Type B pancreatic cell (in vitro differentiated cells): ENCODE measurements at places on chromosomes 11 and 22.
A peak's percentile ranks its signal among the peaks of the same experiment; 100 is the strongest.

DNA sequence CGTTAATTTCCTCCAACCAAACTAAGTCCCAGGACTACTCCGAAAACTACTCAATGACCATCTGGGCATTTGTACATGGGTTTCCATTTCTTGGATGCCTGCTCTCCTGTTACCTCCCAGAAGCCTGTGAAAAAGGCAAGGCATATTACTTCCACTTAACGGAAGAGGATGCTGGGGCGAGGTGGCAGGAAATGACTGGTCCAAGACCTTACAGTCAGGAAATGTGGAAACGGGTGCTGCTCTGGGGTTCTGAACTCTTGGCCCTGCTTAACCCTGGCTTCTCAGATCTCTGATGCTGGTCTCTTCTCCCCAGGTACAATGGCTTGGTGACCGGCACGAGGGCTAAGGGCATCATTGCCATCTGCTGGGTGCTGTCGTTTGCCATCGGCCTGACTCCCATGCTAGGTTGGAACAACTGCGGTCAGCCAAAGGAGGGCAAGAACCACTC lies 12.9 kb downstream of the ADORA2A start:
- DNase-seq, result no peak

DNA sequence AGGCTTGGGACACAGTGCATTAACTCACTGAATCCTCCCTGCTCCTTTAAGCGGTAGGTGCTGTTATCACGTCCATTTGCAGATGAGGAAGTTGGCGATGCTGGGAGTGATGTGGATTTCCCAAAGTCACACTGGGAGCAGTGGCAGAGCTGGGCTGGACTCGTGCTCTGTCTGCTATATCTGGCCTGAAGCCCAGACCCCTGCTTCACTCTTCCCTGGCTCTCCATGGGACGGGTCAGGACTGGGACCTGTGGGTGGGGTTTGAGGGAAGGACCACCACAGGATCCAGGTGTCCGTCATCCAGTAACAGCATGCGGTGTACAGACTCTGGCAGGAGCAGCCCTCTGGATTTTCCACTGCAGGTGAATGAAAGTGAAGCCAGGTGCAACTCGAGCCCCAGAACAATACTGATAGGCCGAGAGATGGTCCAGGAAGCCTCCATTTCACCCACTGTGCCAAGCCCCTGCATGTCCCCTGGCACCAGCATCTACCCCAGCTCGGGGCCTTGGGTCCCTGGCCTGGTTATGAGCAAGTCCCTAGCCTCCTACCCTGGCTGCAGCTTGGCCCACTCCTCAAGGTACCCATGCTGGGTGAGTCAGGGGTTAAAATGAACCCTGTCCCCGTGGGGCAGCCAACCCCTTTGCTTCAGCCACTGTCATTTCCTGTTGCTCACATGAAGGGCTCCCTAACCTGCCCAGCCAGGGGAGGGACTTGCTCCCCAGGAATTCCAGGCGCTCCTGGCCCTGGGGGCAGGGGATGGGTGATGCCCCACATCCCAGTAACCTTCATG lies 4.2 kb downstream of the USP2 start:
- DNase-seq, result peak; percentile 50

- DNase-seq, result no peak
These were observed 28.4 kb downstream of the RELT start for GRCh38 chr11:73404506-73405145.

DNA sequence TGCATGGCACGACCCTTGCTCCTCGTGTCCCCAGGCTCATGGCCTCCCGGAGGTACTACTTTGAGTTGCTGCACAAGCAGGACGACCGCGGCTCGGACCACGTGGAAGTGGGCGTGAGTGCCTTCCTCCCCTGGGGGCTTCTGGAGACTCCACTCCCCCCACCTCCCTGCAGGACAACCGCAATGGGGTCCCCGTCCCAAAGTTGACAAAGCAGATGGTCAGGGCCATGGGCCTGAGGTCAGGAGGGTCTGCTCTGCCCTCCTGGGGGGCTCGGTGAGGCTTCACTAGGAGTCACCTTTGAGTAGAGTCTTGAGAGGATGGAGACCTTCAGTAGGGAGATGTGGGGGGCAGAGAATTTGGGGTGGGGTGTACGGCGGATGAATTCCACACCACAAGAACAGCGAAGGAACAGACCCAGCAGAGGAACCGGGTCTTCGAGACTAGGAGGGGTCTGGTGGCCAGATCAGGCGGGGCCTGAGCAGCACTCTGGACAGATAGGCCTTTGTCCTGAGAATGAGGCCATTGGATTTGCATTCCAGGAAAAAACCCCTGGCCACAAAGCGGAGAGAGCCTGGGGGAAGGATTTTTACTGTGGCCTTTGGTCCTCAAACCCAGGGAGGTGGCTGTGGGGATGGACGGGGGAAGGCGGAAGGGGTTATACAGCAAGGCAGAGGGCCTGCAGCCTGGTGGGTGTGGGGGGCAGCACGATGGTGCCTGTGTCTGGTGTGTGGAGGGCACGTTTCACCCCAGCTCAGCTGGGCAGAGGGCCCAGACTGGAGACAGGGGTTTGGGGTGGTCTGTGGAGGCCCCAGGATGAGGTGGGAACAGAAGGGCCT lies 4.6 kb downstream of the B4GALNT4 start:
- DNase-seq, result no peak

- no peak for DNase-seq
These were observed 15.6 kb upstream of the C11orf91 start for GRCh38 chr11:33716243-33716642.

DNA sequence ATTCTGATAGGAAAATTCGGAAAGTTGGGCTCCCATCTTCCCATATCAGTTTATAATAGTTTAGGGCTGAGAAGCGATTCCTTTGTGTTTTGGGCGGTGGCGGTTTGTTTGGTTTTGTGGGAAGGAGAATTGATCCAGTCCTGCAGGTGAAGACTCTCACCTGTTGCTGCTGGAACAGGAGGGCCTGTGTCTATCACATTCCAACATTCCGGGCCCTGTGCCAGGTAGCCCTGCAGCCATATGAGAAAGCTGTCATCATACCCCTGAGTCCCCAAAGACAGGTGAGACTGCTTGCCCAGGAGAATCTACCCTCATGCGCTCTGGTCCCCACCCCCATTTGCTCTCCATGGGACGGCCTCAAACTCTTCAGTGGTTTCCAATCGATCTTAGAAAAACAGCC lies 62.1 kb downstream of the TRAF6 start:
- no peak for DNase-seq

GRCh38 chr11:12455938-12456337 lies 78.6 kb downstream of the PARVA start:
- no peak for DNase-seq

- no peak for DNase-seq
These were observed at the start of gene HEPACAM for GRCh38 chr11:124935548-124936514. Gene HEPACAM, minus strand, starts transcription at chr11:124936047. Its CDS starts 41 bp downstream, at chr11:124936006.

GRCh38 chr22:45472426-45472825 lies 30.3 kb upstream of the FBLN1 start:
- no peak for DNase-seq

DNA sequence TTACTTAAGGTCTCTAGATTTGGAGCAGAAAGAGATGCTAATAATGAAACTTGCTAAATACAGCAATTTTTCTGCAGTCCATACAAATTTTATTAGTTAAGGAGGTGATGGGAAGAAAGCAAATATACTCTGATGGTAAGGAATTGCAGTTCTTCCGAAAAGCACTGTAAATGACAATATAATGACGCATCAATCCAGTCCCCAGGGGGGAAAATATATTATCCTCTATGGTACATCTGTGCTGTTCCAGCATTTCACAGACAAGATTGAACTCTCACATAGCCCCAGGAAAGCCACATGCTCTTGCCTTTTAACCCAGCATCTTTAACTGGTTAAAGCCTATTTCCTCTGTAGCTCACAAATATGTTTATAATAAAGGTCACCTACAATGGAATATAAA lies 416.6 kb upstream of the CCDC90B start:
- no peak for DNase-seq

DNA sequence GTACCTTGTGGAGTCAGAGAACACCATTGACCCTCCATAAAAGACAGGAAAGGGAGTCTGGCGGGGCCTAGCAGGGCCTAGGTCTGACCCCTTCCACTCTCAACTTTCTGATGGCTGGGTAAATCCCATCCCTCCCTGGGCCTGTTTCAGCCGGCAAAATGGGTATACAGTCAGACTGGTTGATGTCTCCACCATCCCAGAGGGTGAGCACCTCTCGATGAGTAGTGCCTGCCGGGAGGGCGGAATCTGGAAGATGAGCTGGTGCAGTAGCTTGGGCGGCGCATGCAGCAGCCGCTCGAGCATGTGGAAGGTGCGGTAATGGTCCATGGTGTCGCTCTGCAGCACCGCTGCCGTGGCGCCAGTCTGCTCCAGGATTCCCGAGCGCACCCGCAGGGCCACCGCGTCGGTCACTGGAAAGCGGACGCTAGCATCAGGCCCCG lies 528 bp downstream of the FIBP start:
- no peak for DNase-seq

DNA sequence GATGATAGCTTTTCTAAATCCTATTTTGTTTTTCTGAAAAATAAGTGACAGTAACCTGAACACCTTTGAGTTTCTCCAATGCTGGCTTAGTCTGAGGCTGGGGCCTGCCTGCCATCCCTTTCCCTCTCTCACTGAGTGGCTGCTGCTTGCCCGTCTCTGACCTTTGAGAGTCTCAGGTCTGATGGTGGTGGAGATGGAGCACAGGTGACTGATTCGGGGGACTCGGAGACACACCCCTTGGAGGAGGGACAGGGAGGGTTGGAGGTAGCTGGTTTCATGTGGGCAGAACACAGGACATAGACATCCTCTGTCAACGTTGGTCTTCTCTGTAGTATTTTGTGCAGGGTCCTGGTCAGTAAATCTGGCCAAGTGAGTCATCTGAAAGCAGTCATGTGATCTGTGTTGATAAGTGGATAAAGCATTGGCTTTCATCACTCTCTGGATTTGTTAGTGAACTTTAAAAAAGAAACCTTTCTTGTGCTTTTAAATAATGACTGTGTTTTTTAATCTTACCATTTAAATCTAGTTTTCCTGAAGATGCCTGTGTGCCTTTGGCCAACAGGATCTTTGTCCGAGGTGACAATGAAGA lies 47.1 kb upstream of the CLDN5 start:
- no peak for DNase-seq
